Hepatocyte (in vitro differentiated cells): ENCODE measurements at places on chromosomes 4 and X. TPM values are rescaled to one million over a fixed set of nuclear protein-coding genes. Genes with fewer than 3 reads are reported as not detected.

REPS2 gene
- 2.0 and 3.4 TPM in 2 replicates for polyA plus RNA-seq

HPSE gene
- polyA plus RNA-seq = 3.8 and 8.0 TPM in 2 replicates

PIGA gene
- 6.9 and 9.1 TPM in 2 replicates for polyA plus RNA-seq

CYSLTR1 gene
- polyA plus RNA-seq = 0.11 and 0.50 TPM in 2 replicates

SLC4A4 gene
- 9.6 and 16.6 TPM in 2 replicates for polyA plus RNA-seq

AKAP14 gene
- polyA plus RNA-seq = not detected in 2 replicates

GPR143 gene
- 9.4 and 9.8 TPM in 2 replicates for polyA plus RNA-seq

TRAM1L1 gene
- 2.0 and 3.1 TPM in 2 replicates for polyA plus RNA-seq

ERCC6L gene
- 0.51 and 1.6 TPM in 2 replicates for polyA plus RNA-seq
